ENCODE measurements at places on chromosomes 2 and 18.

GRCh38 chr2:162731917-162732804 lies 106.4 kb downstream of the KCNH7 start:
- no peak for DNase-seq

- no peak for DNase-seq
These were observed 55.4 kb upstream of the COL5A2 start for GRCh38 chr2:189234991-189235390.

DNA sequence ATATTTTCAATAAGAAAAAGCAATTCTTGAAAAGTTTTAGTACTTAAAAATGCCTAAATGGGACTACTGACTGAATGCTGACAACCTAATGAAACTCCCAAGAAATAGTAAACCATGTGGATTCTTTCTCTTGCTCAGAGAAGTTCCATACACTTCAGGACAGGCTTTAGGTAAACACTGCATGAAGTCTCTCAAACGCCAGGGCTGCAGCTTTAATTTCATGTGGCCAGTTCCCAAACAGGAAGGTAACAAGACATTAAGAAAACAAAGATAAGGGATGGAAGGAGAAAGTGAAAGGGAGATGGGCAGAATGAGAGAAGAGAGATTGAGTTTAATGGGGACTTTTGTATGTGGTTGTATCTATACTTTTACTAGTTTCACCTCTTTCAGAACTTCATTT lies 734.7 kb upstream of the PKDCC start:
- DNase-seq: no peak

DNA sequence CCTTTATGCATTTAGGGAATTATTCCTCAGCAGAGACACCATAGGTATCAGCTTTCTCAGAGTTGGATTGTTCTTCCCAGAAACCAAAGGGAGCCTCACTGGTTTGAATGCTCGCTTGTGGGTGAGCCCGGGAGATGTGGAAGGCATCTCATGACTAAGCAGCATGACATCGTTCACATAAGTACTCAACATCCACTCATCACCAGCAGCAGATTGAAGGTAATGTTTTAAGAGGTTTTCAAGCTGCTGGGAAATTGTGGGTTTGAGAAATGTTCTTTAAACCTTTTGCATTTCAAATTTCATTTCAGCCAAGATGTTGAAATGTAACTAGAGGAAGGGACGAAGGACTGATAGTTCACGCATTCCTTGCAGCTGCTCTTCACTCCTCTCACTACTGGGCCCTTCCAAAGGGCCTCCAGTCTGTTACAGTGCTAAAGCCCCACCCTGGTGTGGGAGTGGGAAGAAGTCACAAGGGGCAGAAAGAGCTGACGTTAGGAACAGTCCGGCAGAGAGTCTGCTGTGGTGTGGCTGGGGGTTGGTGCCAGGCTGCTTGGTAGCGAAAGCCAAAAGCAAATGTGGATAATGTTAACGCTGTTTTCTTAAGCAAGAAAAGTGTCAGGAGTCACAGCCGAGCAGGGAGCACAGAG lies 324.5 kb upstream of the EPHA4 start:
- peak; percentile 53 for DNase-seq

DNA sequence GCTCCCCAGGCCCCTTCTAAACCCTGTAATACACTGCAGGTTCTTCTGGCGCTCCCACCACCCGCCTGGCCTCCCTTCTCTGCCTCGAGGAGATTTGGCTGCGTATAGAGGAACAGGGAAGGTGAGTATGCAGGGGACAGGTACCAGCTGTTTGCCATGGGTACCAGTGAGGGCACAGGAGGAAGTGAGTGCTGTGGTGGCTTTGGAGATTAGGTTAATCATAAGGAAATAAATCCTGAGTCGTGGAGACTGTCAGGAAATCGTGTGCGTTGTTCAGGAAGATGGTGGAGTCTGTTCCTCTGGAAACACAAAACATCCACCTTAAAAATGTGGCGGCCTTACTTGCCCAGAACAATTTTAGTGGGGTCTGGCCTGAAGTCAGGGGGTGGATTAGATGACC lies 230.4 kb downstream of the FAM210A start:
- no peak for DNase-seq

DNA sequence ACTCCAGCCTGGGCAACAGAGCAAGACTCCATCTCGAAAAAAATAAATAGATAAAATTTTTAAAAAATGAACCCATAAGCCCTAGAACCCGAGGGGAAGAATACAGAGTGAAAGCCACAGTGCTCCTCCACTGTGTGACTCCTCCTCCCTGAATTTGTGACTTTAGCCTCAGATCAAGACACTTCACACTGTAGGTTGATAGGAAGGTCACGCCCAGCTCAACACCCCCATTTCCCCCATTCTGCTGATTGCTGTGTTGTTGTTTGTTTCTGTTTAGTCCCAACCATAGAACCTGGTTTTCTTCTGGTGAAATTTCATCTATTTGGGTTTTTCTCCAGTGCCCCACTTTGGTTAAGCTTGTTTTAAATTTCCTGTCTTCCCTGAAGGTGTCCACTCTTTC lies 102.2 kb downstream of the VIT start:
- no peak for DNase-seq

DNA sequence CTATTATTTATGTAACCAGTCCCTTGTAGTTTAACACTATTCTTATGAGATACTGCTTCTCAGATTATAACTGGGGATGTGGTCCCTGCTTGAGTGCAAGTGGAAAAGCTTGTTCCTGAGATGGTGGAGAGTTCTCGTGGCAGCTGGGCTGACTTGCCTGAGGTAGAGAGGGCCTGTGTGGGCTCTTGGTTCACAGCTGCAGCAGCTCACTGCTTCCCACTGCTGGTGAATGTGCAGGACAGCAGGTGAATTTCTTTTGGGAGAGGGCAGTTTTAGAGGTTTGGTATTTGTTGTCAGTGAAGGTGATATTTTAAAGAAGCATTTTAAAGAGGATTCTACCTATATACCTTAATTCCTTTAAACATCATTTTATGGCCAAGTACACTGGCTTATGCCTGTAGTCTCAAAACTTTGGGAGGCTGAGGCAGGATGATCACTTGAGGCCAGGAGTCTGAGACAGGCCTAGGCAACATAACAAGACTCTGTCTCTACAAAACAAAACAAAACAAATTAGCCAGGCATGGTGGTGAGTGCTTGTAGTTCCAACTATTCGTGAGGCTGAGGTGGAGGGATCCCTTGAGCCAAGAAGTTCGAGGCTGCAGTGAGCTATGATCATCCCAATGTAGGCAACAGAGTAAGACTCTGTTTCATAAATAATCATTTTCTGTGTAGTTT lies 94.8 kb downstream of the MTA3 start:
- peak; percentile 79 for DNase-seq

- no peak for DNase-seq
These were observed 72.9 kb upstream of the STK39 start for GRCh38 chr2:168320267-168320666.

DNA sequence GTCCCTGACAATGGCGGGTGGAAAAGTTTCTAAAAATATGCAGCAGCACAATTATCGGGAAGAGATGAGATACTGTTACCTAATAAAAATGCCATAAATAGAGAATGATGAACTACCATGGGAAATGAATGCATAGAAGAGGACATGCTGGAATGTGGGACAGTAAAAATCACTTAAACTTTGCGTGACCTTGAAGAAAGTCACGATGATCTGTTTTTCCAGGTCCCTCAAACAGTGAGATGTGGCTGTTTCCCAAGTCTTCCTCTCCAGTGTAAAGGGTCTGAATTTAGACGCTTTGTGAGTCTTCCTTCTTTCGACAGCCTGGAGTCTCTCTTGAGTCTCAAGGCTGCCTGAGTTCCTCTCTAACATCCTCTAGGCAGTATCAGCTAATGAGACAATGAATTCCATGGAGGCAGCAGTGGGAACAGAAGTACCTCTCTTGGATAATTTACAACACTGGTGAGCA lies 1.4 kb downstream of the CLUL1 start:
- DNase-seq: no peak

GRCh38 chr2:8704906-8705305 lies 23.1 kb downstream of the ID2 start:
- DNase-seq: no peak

DNA sequence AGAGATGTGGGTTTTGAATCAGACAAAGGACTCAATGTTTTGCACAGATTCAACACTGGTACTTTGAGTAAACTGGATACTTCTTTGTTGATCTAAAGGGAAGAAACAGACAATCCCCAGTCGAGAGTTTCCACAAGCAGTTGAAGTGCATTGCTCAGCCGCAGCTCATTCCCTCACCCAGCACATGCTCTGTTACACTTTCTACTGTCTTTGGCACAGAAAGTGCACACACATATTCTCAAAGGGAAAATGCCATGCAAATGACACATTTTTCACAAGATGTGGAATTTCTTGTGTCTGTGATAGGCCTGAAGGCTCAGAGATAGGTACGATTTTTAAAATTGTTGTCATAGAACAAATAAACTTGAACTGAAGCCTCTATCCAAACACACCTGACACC lies 258.9 kb upstream of the TRIB2 start:
- no peak for DNase-seq

- no peak for DNase-seq
These were observed 161.5 kb upstream of the NT5C1B start for GRCh38 chr2:18750672-18751554.

GRCh38 chr2:104850361-104851290 lies 3.3 kb upstream of the POU3F3 start:
- no peak for DNase-seq

GRCh38 chr2:145286716-145287275 lies 766.9 kb upstream of the ZEB2 start:
- no peak for DNase-seq

- peak; percentile 46 for DNase-seq
These were observed 1.7 kb downstream of the RTN4 start for GRCh38 chr2:55048508-55049042.

DNA sequence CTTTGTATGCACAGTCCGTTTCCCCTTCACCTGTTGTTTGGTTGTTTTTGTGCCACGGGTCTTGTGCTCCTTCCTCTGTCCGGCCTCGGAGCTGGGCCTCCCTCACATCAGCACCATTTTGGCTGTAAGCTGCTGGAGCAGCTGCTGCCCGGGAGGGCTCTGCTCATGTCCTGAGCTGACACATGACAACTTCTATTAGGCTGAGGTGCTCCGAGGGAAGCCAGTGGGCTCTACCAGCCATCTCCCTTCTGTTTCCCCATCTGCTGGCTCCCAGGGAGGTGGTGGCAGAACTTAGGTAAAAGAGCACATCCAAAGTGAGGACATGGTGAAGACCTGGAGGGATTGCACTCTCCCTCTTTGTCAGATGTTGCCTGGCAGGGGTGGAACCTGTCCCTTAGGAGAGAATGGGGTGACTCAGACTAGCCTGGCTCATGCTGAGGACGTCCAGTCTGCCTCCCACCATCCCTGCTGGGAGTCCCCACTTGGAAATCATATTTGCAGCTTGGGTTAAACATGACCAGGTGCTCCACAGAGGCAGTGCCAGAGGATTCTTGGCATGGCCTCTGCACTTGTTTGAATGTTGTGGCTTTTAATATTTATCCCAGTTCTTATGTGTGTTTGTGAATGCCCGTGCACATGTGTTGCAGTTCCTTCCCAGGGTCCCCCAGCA lies 49.8 kb upstream of the TNP1 start:
- no peak for DNase-seq

DNA sequence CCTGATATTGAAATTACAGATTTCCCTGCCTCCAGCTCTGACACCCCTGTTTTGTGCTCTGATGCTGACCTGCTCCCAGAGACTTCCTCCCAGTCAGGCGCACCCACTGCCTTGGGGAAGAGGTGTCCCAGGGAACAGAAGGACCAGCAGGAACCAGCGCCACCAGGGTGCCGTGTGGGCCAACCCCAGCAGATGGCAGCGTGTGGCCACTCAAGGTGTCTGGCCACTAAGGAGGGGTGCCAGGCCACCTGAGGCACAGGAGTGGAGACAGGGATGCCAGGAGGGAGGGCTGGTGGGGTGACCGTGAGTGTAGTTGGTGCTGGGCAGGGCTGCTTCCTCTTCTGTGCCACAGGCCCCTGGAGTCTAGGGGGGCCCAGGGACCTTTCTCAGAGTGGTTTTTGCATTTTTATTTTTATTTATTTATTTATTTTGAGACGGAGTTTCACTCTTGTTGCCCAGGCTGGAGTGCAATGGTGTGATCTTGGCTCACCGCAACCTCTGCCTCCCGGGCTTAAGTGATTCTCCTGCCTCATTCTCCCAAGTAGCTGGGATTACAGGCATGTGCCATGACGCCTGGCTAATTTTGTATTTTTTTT lies 56.0 kb downstream of the TEX44 start:
- DNase-seq: peak; percentile 67

- no peak for DNase-seq
These were observed 25.8 kb downstream of the TBC1D8 start for GRCh38 chr2:101125374-101125773.

- DNase-seq: peak; percentile 16
These were observed 120.3 kb downstream of the ACOXL start for GRCh38 chr2:110852541-110853263.

GRCh38 chr2:43169987-43170386 lies 56.4 kb downstream of the ZFP36L2 start:
- peak; percentile 54 for DNase-seq

DNA sequence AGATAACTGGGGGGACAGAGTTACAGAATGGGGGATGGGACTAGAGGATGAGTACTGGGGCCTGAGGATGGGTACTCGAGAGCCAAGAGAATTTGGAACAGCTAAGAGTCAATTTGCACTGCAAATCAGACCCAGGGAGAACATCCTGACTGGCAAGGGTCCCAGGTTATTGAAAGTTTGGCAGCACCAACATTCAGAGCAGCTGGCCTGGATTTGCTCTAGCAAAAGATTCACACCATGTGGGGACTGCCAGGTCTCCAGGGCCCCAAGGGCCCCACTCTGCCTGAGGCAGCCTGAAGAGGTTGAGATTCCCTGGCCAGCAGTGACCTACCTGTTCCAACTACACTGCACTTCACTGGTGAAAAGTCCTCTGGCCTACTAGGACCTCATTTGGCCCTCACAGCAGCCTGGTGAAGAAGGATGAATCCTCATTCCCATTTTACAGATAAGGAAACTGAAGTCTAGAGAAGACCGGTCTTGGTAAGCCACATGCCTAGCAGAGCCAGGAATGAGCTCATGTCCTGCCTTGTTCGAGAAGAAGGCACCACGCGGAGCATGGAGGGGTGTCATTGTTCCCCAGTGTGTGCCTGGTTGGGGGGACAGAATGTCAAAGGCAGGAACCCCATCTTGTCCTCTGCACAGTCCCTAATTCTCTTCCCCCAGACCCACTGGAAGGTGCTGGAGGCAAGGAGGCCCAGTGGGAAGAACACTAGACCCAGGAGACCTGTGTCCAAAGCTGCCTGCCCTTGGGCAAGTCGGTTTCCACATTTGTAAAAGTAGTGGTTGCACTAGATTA lies 258.6 kb downstream of the TNS1 start:
- DNase-seq: peak; percentile 73
